Keratinocyte (primary cell): ENCODE measurements at places on chromosomes 7 and 10. TPM values are rescaled to one million over a fixed set of nuclear protein-coding genes. Genes with fewer than 3 reads are reported as not detected.
A peak's percentile ranks its signal among the peaks of the same experiment; 100 is the strongest.

GRCh38 chr7:14717816-14718215 is 184.7 kb downstream of the DGKB start:
- no peak overlapping the region for H3K4me3 ChIP-seq
- H3K36me3 ChIP-seq: no peaks in the 10 kb centered on the region
- H3K27me3 ChIP-seq: no peaks in the 10 kb centered on the region
- no peaks in the 10 kb centered on the region for H3K4me1 ChIP-seq

- no peak overlapping the region for H3K27ac ChIP-seq
- no peaks in the 10 kb centered on the region for H3K27me3 ChIP-seq
- peaks cover 30% of the 10 kb centered on the region for H3K36me3 ChIP-seq
- no peak for DNase-seq
- no peak overlapping the region for H3K4me3 ChIP-seq
Observed at GRCh38 chr7:107924841-107925504, 34.0 kb downstream of the DLD start.

DNA sequence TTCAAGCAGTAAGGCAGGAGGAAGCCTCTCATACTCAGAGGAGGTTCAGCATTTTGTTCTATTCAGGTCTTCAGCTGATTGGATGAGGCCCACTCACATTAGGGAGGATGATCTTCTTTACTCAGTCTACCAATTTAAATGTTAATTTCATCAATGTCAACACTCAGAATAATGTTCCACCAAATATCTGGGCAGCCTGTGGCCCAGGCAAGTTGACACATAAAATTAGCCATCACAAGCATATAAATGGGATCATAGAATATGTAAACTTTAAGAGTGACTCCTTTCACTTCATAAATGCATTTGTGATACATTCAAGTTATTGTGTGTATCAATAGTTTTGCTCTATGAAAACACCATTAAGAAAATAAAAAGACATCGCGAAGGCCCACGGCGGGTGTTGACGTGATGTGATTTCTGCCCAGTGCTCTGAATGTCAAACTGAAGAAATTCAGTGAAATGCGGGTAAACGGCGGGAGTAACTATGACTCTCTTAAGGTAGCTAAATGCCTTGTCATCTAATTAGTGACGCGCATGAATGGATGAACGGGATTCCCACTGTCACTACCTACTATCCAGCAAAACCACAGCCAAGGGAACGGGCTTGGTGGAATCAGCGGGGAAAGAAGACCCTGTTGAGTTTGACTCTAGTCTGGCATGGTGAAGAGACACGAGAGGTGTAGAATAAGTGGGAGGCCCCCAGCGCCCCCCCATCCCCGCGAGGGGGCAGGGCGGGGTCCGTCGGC is 536.1 kb upstream of the AUTS2 start:
- peak; percentile 5 for DNase-seq
- H3K4me1 ChIP-seq: no peaks in the 10 kb centered on the region
- H3K27me3 ChIP-seq: no peaks in the 10 kb centered on the region
- no peak overlapping the region for H3K27ac ChIP-seq

DNA sequence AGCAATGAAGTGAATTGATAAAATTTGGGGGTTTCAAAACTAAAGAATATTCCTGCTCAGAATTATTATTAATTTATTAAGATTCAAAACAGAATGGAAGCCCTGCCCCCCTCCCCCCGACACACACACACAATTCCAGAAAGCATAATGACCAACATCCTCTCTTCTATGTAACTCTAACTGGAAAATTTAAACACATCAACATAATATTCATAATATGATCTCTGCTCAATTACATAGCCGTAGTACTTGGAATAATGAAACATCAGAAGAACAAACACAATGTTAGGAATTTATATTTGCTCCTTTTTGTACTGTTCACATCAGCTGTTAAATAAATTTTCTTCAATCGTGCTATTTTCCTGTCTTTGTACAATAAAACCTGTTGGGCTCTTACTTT is 20.8 kb downstream of the PCLO start:
- DNase-seq: no peak
- H3K36me3 ChIP-seq: no peaks in the 10 kb centered on the region
- H3K27me3 ChIP-seq: no peaks in the 10 kb centered on the region

DNA sequence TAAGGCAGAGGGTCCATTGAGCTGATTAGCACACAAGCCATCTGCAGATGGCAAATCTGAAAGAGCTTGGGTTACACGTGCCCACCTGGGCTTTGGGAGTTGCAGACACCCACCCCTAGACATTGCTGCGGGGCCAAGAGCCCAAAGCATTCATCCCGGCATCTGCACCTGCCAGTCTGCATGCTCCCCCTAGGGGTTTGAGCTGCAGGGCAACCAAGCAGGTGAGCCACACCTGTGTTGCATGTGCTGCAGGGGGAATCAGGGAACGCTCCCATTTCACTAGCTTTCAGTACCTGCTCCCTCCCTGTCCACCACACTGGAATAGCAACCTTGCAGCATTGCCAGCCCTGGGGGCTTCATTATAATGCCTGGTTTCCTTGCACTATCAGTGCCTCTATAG is 21.1 kb downstream of the C7orf33 start:
- no peaks in the 10 kb centered on the region for H3K36me3 ChIP-seq
- no peak for DNase-seq
- H3K4me1 ChIP-seq: no peaks in the 10 kb centered on the region
- no peak overlapping the region for H3K27ac ChIP-seq
- no peak overlapping the region for H3K4me3 ChIP-seq

GRCh38 chr7:47405286-47405904 is 176.5 kb downstream of the TNS3 start:
- peak overlapping the region; percentile 42 for H3K4me3 ChIP-seq
- no peaks in the 10 kb centered on the region for H3K27me3 ChIP-seq
- H3K4me1 ChIP-seq: peaks cover 23% of the 10 kb centered on the region
- no peak for DNase-seq

The PAPOLB gene
- not detected in 3 replicates for polyA plus RNA-seq

DNA sequence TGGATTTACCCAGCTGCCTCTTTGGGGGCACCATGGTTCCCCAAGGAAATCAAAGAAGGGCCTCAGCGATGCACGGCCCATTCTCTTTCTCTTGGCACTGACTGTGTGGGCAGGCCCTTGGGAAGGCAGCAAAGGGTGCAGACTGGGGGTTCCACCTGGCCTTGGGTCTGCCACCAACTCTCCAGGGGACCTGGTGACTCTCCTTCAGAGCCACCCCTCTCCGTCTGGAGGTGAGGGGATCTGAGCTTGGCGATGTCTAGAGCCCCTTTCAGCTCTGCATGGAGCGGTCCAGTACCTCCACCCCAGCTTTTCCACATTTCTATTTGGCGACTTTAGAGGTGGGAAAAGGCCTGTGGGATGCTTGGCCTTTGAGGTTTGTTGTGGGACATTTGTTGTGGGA is 69.1 kb downstream of the C10orf120 start:
- no peaks in the 10 kb centered on the region for H3K36me3 ChIP-seq
- H3K4me1 ChIP-seq: no peaks in the 10 kb centered on the region
- H3K27me3 ChIP-seq: peaks cover 3% of the 10 kb centered on the region

GRCh38 chr10:77361831-77362230 is 275.8 kb downstream of the KCNMA1 start:
- no peaks in the 10 kb centered on the region for H3K27me3 ChIP-seq
- H3K36me3 ChIP-seq: no peaks in the 10 kb centered on the region
- H3K4me1 ChIP-seq: peaks cover 20% of the 10 kb centered on the region
- H3K4me3 ChIP-seq: no peak overlapping the region
